ENCODE measurements at places on chromosomes 5 and 9. TPM values are rescaled to one million over a fixed set of nuclear protein-coding genes. Genes with fewer than 3 reads are reported as not detected.

DNA sequence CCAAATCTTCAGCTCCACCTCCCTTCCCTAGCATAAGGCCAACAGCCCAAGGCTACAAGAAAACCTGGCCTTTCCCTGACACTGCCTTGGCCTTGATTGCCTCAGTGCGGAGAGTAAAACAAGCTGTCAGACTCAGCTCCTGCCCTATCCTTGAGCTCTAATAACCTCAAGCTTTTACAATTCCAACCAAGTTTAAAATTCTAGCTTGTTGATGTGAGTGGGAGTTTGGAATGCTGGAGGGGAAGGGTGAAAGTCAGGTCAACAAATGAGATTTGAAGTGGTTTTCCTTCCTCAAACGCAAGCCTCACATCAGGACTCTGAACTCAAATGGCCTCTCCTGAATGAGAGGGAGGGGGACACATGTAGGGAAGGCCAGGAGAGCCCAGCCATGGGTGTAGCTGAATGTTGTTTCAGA lies 197.0 kb upstream of the VLDLR start:
- peak; percentile 61 for ATAC-seq

- ATAC-seq: no peak
These were observed 7.0 kb upstream of the SPOUT1 start for GRCh38 chr9:128836509-128837145.

DNA sequence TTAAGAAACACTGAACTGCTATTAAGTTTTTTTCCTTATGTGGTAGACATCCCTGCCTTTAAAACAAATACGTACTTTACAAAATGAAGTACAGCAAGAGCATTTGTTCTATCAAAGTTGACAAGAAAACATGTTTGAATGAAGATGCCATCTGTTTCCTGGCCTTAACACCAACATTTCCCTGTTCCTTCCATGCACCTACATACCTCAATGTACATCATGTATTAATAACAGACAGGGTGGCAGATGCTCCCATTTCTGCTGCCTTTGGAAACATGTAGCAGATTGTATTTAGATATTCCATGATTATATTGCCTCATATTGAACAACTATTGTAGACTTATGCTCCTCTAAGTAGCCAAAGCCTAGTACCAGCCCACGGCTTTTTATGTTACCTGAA lies 104.4 kb downstream of the PJA2 start:
- ATAC-seq: no peak

- no peak for ATAC-seq
These were observed 310.9 kb downstream of the TRIM36 start for GRCh38 chr5:114858665-114859437.

DNA sequence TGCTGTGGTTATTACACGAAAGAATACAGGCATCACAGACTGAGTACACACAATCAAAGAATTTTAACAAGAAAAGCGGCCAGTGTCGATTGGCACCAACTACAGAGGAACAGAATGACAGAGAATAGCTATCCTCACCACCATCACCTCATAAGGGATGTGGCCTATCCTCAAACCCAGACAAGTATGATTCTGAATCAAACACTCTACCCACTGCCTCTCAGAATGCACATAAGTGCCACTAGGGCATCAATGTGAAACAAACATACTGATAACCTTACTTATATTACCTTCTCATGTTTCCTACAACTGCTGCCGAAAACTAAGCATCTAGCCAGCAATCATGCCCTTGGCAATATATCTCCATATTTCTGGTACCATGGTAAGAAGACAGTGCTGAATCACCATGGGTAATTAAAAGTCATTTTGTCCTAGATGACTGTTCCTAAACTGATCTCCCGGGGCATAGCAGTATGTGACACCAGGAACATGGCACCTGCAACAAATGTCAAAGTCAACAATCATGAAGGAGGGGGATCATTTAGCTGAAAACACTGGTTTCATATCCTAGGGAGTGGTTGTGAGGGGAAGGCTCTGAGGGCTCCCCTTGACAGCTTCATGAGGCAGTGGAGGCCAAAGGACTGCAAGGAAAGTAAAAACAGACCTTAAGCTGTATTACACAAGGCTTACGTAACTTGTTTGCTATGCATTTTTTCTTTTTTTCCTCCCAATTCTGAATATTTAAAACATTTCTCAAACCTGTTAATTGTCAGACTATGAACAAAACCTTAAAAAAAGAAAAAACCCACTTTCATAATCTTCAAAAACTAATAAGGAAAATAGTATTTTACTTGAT lies 88.3 kb downstream of the LHFPL2 start:
- no peak for ATAC-seq

ANXA2R gene
- total RNA-seq: 0.50 TPM

ARHGEF28 gene
- 0.52 TPM for total RNA-seq

Data from motor neuron (in vitro differentiated cells).